Adrenal gland (tissue), 19 donors: ENCODE measurements at places on chromosomes 12 and 14. TPM values are rescaled to one million over a fixed set of nuclear protein-coding genes. Genes with fewer than 3 reads are reported as not detected.

DNA sequence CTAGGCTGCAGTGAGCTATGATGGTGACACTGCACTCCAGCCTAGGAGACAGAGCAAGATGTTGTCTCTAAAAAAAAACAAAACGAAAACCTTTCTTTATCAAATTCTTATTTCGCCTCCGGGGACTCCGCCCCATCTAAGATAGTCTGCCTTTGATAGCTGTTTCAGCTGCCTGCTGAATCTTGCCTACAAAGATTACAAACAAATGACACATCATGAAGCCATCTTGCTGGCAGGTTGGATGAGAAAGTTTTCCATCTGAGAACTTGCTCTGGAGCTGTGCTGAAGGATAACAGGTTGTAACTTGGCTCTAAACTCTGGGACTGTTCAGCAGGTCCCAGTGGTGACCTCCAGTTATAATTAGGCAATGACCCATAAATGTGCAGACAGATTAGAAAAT, 41.8 kb upstream of the AEBP2 start:
- no peak for DNase-seq

DNA sequence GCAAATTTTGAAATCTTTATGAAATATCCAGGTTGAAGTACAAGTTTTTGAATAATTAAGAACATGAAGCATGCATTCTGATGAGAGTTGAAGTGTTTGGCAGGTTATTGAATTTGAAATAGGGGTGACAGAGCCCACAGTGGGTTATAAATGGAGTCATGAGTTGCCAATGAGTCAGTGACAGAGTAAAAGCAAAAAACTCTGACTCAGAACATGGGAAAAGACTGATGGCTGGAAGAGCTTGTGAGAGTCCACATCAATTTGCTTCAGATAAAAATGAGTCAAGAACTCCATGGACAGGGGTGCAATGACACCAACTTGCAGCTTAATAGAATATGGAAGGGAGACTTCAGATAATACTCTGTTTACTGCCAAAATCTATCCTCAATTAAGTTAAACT, 105.3 kb downstream of the SLC6A15 start:
- DNase-seq = no peak

GRCh38 chr14:95545515-95546168, 10.8 kb downstream of the GLRX5 start:
- DNase-seq = no peak

LUM gene
- 333 TPM for polyA plus RNA-seq

GRCh38 chr12:92955997-92956663, 27.0 kb upstream of the EEA1 start:
- DNase-seq = no peak

DNA sequence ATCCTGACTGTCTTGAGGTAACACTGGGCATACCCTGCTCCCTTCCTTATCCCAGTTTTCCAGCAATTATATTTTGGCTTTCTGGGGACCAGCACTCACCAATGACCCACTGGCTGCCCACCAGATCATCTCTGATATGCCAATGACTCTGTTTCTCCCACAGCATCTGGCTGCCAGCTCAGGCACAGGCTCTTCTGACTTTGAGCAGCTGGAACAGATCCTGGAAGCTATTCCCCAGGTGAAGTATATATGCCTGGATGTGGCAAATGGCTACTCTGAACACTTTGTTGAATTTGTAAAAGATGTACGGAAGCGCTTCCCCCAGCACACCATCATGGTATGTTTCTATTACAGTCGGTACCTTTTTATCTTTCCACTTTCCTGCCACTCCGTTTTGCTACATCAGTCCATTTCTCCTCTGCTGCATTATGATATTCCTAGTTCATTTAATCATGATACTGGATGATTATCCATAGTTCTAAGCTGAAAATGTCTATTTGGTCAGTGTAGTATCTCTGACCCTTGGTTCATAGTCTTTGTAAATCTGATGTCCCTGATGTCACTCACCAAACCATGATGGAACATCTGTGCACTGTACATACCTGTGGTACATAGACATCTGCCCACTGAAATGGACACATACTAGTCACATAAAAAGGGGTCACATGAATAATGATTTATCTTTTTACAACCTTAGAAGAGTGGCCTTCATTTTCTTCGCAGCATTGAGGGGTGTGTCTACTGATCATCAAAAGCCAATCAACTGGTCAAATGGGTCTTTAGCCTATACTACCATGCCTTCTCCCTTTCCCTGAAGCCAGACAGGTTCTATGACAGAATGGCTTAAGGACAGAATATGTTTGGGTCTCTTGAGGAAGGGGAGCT, 3.3 kb downstream of the GMPR2 start:
- DNase-seq = no peak
